ENCODE measurements at places on chromosomes 1 and 21.

GRCh38 chr1:162028726-162029125 is 5.1 kb upstream of the OLFML2B start:
- no peak for DNase-seq

DNA sequence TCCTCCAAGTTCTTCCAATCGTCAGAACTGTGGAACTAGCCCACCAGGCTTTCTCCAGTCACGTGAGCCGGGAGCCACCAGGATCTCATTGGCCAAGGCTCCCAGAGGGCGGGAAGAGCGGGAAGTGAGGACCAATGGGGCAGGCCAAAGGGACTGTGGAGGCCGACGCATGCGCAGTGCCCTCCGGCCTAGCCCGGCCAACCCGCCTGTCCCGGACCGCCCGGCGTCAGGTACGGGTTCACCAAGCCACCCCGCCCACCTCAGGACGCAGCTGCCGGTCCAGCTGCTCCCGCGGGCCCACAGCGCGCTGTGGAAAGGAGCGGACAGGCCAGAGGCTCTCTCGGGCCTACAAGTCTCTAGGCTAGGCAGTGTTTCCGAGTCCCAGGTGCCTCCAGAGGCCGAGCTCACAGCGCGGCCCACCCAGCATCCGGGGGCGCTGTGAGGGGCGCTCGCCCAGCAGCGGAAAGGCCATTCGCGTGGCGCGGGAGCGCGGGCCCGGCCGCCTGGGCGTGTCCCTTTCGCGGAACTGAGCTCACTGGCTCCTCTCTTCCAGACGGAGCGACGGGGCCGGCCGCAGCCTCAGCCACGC is 10.9 kb downstream of the OR14I1 start:
- DNase-seq, result no peak

DNA sequence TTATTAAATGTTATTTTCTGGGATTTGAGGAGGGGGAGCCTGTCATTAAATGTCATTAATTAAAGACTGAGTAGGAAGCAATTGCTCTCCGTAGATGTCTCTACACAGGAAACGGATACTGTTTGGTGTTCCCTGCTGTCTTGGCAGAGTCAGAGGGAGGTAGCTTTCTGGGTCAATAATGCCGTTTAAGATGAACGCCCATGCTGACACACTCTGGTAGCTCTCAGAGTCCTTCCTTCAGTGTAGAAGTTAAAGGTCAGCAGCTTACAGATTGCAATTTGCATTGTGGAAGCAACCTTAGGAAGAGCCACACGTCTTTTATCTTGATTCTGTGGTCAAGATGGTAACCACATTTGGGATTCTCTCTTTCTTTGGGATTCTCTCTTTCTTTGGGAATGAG is 257.5 kb downstream of the KIF26B start:
- no peak for DNase-seq

GRCh38 chr1:10793129-10793651 is 3.3 kb downstream of the CASZ1 start:
- no peak for DNase-seq
